ENCODE measurements at places on chromosomes 16 and 17. TPM values are rescaled to one million over a fixed set of nuclear protein-coding genes. Genes with fewer than 3 reads are reported as not detected.

The FNDC8 gene
- not detected for total RNA-seq

The QPRT gene
- total RNA-seq: 0.86 TPM

The STX1B gene
- total RNA-seq: 2.3 TPM

The CLEC18C gene
- total RNA-seq: 0.13 TPM

The KRTAP9-2 gene
- not detected for total RNA-seq

The PTRH2 gene
- 96.9 TPM for total RNA-seq

The OR2C1 gene
- total RNA-seq: not detected

The GRB7 gene
- 3.8 TPM for total RNA-seq

The NPIPB2 gene
- 1.5 TPM for total RNA-seq

The MT3 gene
- total RNA-seq: 0.34 TPM

The ABCC12 gene
- total RNA-seq: 0.05 TPM

The KRTAP4-9 gene
- not detected for total RNA-seq

The PRAC2 gene
- not detected for total RNA-seq

The SLFN5 gene
- total RNA-seq: 3.0 TPM

The RNF43 gene
- 0.34 TPM for total RNA-seq

The DLX4 gene
- total RNA-seq: 1.4 TPM

The TCAP gene
- total RNA-seq: 1.0 TPM

Measured in A549 treated with dexamethasone at 1 μM for 4 hours (cell line).